ENCODE measurements at places on chromosomes 16 and 17. TPM values are rescaled to one million over a fixed set of nuclear protein-coding genes. Genes with fewer than 3 reads are reported as not detected.
A peak's percentile ranks its signal among the peaks of the same experiment; 100 is the strongest.

Gene HES7
- 4.6 TPM for total RNA-seq

GRCh38 chr17:82287868-82288801 is 14.6 kb upstream of the CSNK1D start:
- DNase-seq = no peak

- DNase-seq = no peak
These were observed 3.5 kb downstream of the IL4R start for GRCh38 chr16:27317320-27317719.

Gene TLCD3B
- 17.6 TPM for total RNA-seq

GRCh38 chr16:87278191-87279093 is 38.8 kb downstream of the C16orf95 start:
- peak; percentile 59 for DNase-seq

Gene GPR139
- not detected for total RNA-seq

DNA sequence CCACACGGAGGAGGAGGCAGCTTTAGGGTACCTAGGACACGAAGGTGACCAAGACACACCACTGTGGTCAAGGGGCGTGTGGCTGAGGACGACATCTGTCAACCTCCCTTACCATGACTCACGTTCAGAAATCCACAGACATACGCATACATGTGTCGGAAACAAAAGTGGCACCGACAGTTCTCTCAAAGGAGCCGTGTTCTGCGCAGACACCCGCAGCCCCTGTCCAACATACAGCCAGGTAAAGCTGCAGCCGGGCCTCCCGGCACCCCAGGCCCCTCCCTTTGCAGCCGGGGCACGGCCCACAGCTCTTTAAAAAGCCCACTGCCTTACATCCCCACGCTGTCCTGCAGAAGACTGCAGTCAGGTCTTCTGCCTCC is 40.5 kb upstream of the KLHDC4 start:
- DNase-seq = no peak

Gene KCNJ18
- not detected for total RNA-seq

DNA sequence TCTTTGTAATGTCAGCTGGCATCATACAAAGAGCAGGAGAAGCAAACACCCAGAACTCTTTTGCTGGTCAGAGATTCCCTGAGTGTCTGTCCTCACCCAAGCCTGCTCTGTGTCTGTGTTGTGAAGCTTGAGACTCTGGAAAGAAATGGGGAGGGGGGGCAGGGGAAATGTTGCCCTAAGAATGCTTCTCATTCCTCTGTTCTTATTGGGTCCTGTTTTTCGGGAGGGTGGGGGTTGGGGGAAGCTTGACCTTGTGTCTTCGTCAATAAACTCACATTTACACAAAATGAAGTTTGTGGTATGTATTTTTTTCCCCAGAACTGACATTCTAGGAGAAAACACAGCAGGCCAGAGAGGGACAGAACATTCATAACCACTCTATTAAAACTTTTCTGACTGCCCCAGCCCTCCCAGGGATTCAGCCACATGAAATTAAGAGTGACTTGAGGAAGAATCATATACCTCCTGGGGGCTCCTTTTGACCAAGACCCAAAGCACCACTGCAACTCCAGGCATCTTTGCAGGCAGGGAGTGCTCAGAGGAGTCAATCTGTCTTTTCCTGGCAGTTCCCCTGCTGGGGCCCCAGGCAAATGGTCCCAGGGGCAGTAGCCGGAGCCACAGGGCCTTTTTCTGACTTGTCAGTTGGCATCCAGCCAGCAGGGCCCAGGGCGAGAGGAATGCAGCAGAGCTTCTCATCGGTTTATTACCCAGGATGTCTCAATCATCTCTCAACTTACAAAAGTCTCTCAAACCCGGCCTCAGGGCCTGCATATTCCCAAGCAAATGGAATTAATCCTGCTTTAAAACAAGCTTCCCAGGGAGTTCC is 5.1 kb upstream of the RASL10B start:
- peak; percentile 34 for DNase-seq

DNA sequence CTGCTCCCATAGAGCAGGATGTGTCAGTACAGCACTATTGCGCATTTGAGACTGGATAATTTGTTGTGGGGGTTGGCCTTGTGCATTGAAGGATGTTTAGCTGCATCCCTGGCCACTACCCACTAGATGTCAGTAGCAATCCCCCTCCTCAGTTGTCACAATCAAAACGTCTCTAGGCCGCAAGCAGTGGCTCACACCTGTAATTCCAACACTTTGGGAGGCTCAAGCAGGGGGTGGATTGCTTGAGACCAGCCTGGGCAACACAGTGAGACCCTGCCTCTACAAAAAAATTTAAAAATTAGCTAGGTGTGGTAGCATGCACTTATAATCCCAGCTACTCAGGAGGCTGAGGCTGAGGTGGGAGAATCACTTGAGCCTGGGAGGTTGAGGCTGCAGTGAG is 48.4 kb downstream of the CENPV start:
- DNase-seq = peak; percentile 57

Gene WNK4
- 10.9 TPM for total RNA-seq

Gene TMEM238L
- total RNA-seq = not detected

Gene LRRC3C
- not detected for total RNA-seq

Gene USH1G
- not detected for total RNA-seq

- DNase-seq = no peak
These were observed 528 bp downstream of the HAGHL start for GRCh38 chr16:727291-727977.

Gene ZP2
- total RNA-seq = not detected

GRCh38 chr17:51059781-51060180 is 60.9 kb downstream of the SPAG9 start:
- no peak for DNase-seq

Gene KRT12
- not detected for total RNA-seq

Gene ASGR2
- total RNA-seq = not detected

GRCh38 chr16:83404261-83404660 is 403.5 kb upstream of the HSBP1 start:
- DNase-seq = no peak

DNA sequence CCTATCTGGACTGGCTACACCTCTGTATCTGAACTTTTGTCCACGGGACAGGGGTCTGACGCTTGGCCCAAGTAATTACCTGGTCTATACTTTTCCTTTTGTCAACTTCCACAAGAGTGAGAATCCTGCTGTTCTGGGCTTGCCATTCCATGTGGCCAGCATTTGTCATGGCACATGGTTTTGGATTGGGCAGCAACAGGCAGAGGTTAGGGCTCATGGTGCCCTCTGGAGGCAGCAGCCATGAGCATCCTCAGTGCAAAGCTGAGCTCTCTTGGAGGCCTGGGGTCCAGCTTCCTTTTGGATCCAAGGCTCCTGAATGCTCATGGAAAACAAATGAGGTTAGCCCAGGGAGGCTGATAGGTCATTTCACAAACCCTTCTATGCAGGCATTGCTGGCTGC is 7.5 kb upstream of the EDC4 start:
- peak; percentile 38 for DNase-seq

Gene ACBD4
- total RNA-seq = 24.0 TPM

GRCh38 chr17:17769869-17770631 is 66.7 kb downstream of the SREBF1 start:
- no peak for DNase-seq

DNA sequence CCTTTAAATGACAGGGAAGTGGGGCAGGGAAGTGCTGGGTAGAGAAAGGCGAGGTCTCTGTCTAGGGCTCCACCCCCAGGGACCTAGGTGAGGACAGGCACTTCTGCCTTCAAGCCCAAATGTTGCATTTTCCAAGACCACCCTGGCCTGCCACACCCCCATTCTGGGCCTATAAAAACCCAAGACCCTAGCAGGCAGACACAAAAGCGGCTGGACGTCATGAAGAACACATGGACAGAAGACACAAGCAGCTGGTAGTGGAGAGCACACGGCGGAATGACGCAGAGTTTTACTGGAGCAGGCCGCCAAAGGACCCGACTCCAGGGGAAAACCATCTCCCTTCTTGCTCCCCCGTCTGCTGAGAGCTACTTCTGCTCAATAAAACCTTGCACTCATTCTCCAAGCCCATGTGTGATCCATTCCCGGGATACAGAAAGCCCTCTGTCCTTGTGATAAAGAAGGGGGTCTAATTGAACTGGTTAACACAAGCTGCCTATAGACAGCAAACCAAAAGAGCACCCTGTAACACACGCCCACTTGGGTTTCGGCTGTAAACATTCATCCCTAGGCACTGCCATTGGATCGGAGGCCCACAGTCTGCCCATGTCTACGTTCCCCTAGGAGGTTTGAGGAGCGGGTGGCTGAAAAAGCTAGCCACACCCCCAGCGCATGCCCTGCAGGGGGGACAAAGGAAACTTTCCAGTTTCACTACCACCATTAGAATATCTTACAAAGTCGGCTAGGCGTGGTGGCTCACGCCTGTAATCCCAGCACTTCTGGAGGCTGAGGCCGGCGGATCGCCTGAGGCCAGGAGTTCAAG is 622.2 kb upstream of the SALL1 start:
- no peak for DNase-seq

- DNase-seq = no peak
These were observed 5.2 kb downstream of the ZNF646 start for GRCh38 chr16:31079342-31079944.

Gene TBC1D3H
- not detected for total RNA-seq

Gene PIRT
- total RNA-seq = not detected

- peak; percentile 69 for DNase-seq
These were observed 601 bp downstream of the PHKB start for GRCh38 chr16:47461598-47462266.

- no peak for DNase-seq
These were observed 226.1 kb upstream of the TOX3 start for GRCh38 chr16:52773026-52773425.

Gene CYBC1
- 701 TPM for total RNA-seq

Gene TAT
- total RNA-seq = not detected

GRCh38 chr16:11907160-11907970 is 8.4 kb downstream of the GSPT1 start:
- DNase-seq = no peak

DNA sequence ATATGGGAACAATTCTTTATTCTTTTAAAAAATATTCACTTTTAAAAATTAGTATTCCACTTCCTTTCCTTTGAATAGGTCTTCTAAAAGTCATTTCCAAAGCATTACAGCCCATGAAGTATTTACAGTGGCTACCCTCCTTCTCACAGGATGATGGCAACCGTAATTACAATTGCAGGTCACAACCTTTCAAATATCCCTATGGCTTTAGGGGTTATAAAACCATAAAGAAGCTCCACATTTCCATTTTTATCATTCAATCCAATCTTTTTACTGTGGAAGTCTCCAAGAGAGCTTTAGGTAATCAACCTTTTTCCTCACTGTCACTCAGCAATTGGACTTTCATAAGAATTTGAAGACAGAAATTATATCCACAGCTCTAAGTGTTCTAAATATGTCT is 488.9 kb upstream of the CA10 start:
- no peak for DNase-seq

- no peak for DNase-seq
These were observed 10.3 kb downstream of the ZFPM1 start for GRCh38 chr16:88463411-88463810.

- DNase-seq = no peak
These were observed 3.5 kb downstream of the KRT40 start for GRCh38 chr17:40980596-40980995.

GRCh38 chr16:89090182-89090630 is 3.4 kb upstream of the ACSF3 start:
- no peak for DNase-seq

- no peak for DNase-seq
These were observed 271.6 kb upstream of the TNRC6C start for GRCh38 chr17:77686903-77687302.

GRCh38 chr16:46727184-46727583 is 21.0 kb downstream of the MYLK3 start:
- DNase-seq = no peak

DNA sequence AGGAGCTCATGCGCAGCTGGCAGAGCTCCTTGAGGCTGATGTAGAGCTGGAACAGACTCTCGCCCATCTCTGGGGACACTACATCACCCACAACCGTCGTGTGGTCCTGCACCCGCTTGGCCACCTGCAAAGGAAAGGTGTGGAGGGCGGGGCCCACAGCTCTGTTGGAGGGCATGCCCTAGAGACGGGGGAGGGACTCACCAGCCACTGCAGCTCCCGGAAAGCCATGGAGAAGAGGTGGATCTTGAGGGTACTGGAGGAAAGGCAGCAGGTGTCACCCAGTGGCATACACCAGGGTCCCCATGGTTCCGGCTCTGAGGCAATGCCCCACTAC is 8.6 kb downstream of the UNC13D start:
- DNase-seq = no peak

GRCh38 chr16:88375996-88376834 is 6.5 kb upstream of the ZNF469 start:
- no peak for DNase-seq

Gene DPEP3
- not detected for total RNA-seq

DNA sequence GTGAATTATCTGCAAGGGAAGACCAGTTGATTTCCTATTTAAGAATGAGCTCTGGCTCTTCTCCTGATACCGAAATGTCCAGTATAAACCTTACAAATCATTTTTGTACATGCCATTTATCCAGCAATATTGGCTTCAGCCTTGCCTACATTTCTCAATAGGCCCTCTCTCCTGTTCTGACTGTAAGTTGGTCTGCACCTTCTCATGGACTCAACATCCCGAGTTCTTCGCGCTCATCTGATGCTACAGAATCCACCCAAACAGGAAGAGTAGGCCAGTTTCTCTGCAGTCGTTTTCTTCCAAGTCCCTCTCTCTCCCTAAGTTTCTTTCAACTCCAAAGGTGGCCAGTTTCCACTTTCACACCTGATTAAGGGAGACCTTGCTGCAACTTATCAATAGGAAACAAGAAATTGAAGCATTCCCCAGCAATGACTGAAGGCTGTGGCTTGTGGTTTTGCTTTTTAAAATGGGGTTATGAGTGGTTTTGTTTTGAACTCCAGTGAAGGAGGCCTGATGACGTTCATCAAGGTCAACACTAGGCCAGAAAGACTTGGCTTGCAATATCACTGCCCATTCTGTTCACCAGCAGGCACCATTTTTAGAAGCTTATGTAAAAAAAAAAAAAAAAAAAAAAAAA is 383.0 kb downstream of the MAF start:
- DNase-seq = no peak

DNA sequence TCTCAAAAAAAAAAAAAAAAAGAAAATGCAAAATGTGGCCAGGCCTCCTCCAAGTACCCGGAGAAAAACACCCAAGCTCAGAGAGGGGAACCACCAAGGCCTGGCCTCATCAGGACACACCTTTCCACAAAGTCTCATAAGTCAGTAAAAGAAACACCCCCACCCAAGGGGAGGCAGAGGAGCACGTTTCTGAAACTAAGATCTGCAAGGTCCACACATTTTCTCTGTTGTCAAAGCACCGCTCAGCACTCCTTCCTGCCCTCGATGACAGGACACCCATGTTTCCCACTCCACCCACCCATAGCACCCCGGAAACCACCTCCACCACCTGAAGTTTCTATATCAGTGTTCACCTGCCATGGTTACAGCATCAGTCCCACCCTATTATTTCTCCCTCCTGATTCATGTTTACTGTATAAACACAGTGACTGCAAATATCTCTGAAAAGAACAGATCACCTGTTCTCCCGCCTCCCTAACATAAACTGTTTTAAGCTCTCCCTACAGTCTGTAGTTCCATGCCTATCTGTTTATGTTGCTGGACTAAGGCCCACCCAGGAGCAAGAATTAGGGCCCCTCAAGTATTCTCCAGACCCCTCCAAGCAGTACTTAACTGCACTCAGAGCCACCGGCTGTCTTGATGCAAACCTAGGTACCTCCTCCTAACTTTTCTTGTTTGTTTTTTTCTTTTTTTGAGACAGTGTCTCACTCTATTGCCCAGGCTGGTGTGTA is 2.0 kb downstream of the CORO7 start:
- DNase-seq = peak; percentile 59
